ENCODE measurements at places on chromosomes 1 and 21.

- no peak for DNase-seq
Observed at GRCh38 chr1:3290438-3290837, 164.0 kb upstream of the ARHGEF16 start.

DNA sequence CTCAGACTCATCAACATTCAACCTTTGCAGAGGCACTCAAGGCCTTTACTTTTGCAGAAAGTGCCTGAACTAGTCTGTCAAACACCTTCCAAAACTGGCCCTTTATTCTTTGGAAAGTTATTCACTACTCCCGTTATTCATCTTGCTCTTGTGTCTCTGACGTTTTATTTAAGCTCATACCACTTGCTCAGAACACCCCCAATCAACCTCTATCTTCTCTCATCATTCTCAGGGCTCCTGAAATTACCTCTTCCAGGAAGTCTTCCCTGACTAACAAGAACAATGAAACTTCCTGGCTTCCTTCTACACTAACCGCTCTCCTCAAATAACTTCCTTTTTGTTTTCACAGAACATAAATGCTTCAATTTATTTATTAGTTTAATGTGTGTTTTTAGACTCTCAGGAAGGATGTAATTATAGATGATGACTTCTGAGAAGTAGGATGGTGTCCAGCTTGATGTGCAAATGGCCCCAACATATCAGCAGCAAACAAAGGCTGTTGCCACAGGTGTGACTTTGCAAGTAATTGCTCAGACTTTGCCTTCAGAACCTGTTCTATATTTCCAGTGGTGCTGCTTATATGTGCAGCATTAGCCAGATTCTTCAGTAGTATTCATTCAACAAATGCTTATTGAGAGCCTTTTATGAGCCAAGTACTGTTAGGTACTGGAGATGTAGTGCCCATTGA, 22.8 kb upstream of the BATF3 start:
- no peak for DNase-seq

DNA sequence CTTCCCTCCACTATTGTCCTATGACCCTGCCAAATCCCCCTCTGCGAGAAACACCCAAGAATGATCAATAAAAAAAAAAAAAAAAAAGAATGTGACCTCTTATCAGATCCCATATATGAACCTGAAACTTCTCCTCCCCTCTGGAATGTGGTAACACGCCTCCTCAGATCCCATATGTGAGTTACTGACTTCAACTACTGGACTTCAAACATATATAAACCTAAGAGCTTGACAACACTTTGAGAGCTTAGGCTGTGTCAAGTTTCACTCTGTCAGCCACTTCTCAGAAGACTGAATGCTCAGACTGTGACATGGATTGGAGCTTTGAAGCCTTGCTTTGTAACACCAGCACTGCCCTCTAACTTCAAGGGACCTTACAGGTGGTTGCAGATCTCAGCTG, 148.4 kb downstream of the COP1 start:
- DNase-seq: no peak

DNA sequence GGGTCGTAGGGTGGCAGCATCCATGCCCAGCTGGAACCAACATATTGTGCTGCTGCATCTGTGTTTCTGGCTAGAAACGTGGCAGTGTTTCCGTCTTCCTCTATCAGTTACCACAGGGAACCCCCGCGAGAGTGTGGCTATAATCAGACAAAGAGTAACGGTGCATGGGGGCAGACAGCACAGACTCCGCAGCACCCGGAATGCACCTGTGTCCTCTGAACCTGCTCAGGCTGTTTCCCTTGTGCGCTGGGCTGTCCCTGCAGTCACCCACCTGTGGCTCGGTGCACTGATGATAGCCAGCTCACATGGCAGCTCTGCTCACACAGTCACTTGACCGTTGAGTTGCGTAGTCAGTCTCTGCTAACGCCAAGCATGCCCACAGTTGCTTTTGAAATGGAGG, 11.4 kb upstream of the PCBP3 start:
- DNase-seq: no peak

DNA sequence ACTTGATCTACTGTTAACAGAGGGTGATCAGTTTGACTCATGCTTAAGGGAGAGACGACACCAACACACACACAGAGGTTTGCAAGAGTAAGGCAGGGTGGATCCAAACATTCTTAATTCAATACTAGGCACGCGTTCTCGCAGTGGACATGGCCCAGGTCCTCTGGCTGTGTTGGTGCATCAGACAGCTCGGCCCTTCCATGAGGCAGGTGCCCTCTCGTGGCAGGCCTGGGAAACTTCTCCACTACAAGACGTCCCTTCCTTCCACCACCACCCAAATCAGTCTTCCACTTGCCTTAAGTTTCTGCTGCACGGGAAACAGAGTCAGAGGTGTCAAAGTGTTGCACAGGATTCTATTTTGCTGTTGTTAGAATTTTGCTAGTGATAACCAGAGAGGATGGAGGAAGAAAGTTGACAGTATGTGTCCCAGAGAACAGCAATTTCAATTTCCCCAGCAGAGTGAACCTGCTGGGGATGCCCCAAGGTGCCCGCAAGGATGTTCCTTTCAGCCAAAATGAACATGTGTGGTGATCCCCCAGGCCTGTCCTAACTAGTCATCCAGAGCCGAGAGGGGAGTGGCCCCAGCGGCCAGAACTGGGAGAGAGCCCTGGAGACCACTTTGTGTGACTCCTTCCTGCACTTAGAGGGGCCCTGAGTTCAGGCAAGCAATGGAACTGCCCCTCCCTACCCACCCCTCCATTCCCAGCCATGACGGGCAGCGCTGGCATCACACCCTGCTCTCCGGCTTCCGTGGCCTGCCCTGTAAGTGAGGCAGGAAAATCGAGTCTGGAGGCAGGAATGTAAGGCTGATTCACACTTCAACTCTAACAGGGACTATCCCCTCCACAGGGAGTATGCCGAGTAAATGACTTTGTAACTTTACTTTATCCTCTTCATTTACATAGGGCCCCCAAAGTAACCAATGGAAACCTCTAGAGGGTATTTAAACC, 34.8 kb downstream of the MX1 start:
- peak; percentile 52 for DNase-seq

GRCh38 chr1:203644661-203645510, 18.3 kb downstream of the ATP2B4 start:
- no peak for DNase-seq

DNA sequence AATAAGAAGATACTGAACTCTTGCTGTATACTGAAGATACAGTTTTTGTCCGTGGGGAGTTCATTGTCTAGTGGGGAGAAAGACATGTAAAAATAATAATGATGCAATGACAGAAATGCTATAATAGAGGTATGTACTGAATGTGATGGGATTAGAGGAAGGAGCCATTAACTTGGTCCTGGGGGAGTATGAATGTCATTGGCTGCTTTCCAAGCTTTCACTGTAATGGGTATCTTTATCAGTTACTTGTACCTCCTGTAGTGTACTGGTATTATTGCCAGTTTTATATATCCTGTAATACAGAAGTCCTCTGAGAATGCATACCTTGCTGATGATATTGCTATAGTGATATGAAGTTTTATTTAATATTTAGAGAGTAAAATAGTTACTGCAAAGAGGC, 7.4 kb downstream of the BTBD8 start:
- no peak for DNase-seq
